Upper lobe of left lung (tissue), 6 donors: ENCODE measurements at places on chromosomes 6 and 20. TPM values are rescaled to one million over a fixed set of nuclear protein-coding genes. Genes with fewer than 3 reads are reported as not detected.

The IL17A gene
- total RNA-seq: not detected

The CRIP3 gene
- total RNA-seq: 1.5 TPM

The NFS1 gene
- 90.1 TPM for total RNA-seq

The RSPO3 gene
- total RNA-seq: 6.7 TPM

The ATP5F1E gene
- total RNA-seq: 33.7 TPM

- DNase-seq: peak; percentile 69
These were observed 13.8 kb downstream of the UCKL1 start for GRCh38 chr20:63942250-63942951.

DNA sequence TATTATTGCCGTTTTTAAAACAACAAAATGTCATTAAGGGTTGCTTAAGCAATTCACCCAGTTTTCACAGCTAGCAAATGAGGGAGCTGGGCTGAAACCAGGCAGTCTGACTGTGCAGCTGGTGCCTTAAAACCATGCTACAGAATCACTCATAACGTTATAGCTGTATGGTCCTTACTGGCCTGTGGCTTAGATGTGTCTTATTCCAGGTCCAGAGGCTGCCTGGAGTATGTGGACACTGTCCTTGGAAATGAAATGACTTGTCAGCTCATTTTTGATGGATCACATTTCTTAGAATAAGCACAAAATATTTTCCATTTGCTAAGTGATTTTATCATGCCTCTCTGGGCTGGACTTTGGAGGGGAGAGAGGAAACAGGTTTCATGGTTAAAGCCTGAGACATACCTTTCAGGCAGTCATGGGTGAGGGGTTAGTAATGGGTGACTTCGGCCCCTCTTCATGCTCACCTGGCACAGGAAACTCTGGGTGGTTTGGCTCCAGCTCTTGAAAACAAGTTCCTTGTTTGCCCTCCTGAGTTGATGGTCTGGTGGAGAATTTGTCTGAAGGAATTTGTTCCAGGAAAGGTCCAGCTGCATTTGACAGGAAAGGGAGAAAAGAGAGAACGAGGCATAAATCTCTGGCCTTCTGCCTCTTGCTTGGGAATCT is 823.2 kb downstream of the DHX35 start:
- DNase-seq: no peak

DNA sequence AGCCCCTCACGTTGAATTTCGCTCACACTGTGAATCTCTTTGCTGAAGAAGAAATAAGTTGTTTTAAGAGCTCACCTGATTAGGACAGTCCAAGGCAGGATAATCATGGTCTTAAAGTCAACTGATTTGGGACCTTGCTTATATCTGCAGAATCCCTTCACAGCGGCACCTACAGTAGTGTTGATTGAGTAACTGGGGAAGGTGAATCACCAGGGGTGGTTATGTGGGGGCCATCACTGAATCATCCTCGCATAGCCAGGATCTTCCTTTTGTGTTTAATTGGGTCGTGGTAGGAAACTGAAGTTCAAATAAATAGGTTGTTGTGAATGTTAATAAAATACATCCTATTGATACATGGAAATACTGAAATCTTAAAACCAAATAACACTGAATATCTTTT is 20.2 kb upstream of the MICA start:
- DNase-seq: no peak

- no peak for DNase-seq
These were observed 40.7 kb upstream of the SLC2A12 start for GRCh38 chr6:134093007-134093573.

GRCh38 chr6:131062241-131063027 is 611 bp downstream of the EPB41L2 start:
- DNase-seq: no peak
